ENCODE measurements at places on chromosomes 3 and 15. TPM values are rescaled to one million over a fixed set of nuclear protein-coding genes. Genes with fewer than 3 reads are reported as not detected.
A peak's percentile ranks its signal among the peaks of the same experiment; 100 is the strongest.

- H3K27ac ChIP-seq, result peak overlapping the region; percentile 71
- no peaks in the 10 kb centered on the region for H3K36me3 ChIP-seq
- DNase-seq, result no peak
- peaks cover 22% of the 10 kb centered on the region for H3K4me1 ChIP-seq
- no peaks in the 10 kb centered on the region for H3K27me3 ChIP-seq
Observed at GRCh38 chr15:90035095-90035839, 34.1 kb downstream of the ZNF710 start.

- H3K27ac ChIP-seq, result peak overlapping the region; percentile 95
- H3K4me1 ChIP-seq, result peaks cover 11% of the 10 kb centered on the region
Observed at GRCh38 chr3:194140520-194141414, 4.8 kb downstream of the HES1 start.

- H3K27me3 ChIP-seq, result no peaks in the 10 kb centered on the region
- no peak overlapping the region for H3K27ac ChIP-seq
- H3K4me1 ChIP-seq, result no peaks in the 10 kb centered on the region
- H3K36me3 ChIP-seq, result no peaks in the 10 kb centered on the region
- no peak overlapping the region for H3K4me3 ChIP-seq
- DNase-seq, result no peak
Observed at GRCh38 chr3:127710155-127710941, 37.6 kb downstream of the ABTB1 start.

DNA sequence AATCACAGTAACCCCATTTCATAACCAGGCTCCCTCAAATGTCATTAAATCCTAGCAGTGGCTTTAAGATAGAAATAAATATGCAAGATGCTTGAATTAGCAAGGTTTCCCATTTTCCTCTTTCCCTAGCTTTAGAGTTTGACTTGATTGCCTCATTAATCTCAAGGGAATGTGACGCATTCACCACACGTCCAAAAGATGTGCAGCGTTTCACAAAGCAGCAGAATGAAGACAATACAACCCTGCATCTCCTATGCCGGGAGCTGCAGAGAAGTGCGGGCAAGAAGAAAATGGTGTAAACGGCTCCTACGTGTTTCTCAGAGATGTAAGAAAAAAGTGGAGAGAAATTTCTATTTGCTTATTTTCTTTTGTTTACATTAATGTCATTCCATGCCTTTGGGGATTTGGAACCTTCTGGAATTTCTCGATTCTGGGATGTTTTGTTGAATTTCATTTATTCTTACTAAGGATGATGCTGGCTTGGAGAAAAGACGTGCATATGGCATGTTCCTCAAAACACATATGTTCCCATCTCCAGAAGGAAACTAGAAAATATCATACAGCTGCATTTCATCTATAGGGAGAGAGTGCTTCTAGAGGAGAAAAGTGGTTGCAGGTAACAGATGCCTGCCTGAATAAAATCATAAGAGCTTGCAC lies 27.8 kb upstream of the FRMD4B start:
- peaks cover 6% of the 10 kb centered on the region for H3K4me1 ChIP-seq
- H3K27me3 ChIP-seq, result no peaks in the 10 kb centered on the region
- no peak overlapping the region for H3K27ac ChIP-seq

DNA sequence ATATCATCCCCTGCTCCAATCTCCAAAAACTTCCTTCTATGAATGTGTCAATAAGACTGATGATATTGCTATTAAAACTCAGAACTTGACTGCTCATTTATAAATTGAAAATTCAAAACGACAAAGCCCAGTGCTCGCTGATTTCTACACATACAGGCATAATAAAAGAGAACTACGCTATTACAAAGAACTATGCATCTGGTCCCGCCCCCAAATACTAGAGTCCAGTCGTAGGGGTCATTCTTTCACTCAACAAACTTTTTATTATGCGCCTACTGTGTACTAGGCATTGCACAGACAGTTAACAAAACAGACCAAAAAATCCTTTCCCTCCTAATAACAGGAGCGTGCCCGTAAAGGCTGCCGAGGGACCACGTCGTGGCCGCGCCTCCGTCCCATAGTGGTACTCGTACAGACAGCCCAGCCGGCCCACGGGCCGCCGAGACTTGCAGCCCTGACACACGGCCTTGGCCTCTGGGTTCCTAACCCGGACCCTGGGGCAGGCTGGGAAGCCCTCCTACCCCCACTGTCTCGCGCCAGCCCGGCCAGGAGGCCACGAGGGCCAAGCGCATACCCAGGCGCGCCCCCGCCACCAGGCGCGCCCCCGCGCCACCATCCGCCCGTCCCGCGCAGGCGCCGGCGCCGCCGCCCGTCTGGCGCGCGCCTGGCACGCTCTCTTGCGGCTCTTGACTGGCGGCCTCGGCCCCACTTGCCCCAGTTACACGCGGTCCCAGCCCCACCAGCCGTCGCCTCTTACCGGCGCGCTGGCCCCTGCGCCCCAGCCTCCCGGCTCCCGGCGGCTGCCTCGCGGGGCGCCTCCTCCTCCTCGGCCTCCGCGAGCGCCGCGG lies 757 bp downstream of the AVEN start:
- peak; percentile 86 for DNase-seq

DNA sequence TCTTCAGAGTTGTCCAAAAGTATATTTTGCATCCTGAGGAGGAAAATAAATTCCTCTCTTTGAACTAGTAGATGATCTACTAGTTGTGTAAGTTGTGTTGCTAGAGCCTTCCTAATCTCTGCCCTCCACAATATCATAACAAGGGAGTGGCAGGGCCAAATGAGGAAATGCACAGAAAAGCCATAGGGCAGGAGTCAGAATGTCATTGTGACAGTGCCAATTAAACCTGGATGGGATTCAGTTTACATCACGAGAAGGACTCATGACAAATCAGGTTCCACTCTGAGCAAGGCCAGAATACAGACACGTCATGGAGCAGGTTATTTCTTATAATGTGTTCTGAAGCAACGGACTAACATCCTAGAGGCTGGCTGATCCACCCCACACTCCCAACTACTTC lies 483.2 kb downstream of the CNTN6 start:
- H3K36me3 ChIP-seq, result no peaks in the 10 kb centered on the region
- no peaks in the 10 kb centered on the region for H3K4me1 ChIP-seq
- no peak overlapping the region for H3K27ac ChIP-seq
- no peaks in the 10 kb centered on the region for H3K27me3 ChIP-seq
- no peak for DNase-seq

DNA sequence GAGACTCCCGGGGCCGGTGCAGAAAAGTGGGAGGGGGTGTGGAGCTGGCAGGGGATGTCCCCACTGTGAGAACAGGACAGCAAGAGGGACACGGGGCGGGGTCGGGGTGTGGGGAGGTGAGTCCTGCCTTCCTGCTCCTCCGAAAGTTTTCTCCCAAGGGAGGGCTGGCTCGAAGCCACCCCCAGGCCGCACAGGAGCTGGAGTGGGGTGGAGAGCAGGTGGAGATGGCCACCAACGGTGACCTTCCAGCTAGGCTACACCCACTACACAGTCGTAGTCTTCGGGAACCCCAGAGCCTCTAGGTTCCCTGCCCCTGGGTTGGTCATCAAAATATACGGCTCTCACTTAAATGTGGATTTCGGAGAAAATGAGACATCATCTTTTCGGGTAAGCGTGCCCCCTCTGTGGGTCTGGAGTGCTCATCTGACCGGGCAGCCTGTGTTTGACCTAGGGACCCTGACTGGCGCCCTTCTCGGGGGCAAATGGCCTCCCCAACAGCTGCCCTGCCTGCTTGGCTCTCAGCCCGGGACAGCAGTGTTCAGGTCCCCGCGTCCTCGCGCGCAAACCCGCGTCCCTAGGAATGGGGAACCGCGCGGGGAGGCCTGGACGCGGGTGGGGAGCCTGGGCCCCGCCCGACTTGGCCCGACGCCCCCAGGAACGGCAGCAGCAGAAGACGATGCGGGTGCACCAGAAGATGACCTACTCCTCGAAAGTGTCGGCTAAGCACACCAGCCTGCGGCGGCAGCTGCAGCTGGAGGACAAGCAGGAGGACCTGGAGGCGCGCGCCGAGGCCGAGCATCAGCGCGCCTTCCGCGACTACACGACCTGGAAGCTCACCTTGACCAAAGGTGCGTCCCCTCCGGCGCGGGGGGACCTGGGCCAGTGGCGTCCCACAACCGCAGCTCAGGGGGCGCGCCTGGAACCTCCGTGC lies 21.2 kb downstream of the CFAP100 start:
- no peaks in the 10 kb centered on the region for H3K4me1 ChIP-seq
- H3K27me3 ChIP-seq, result no peaks in the 10 kb centered on the region
- DNase-seq, result no peak
- no peak overlapping the region for H3K27ac ChIP-seq
- no peaks in the 10 kb centered on the region for H3K36me3 ChIP-seq

DNA sequence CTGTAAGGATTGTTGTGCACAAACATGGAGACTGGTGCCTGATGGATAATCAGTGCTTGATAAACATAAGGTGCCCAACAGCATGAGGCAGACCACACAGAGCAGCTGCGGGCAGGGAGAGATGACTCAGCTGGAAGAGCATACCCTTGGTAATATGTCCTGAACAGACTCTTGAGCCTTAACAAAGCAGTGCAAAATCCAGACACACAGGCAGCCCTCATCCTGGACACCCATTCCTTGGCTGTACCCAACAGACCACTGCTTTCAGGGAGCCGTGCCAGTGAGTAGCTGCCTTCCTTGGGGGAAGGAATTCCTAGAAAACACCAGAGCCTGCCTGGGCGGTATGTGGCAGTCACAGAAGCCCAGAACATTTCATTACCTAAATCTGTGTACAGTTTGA lies 156.2 kb downstream of the CLSTN2 start:
- no peaks in the 10 kb centered on the region for H3K4me1 ChIP-seq
- H3K27me3 ChIP-seq, result no peaks in the 10 kb centered on the region
- H3K27ac ChIP-seq, result no peak overlapping the region
- DNase-seq, result no peak
- no peak overlapping the region for H3K4me3 ChIP-seq

GRCh38 chr3:127422663-127423375 lies 135.0 kb upstream of the PRR20G start:
- H3K27me3 ChIP-seq, result no peaks in the 10 kb centered on the region
- H3K4me3 ChIP-seq, result no peak overlapping the region
- no peaks in the 10 kb centered on the region for H3K4me1 ChIP-seq
- H3K36me3 ChIP-seq, result no peaks in the 10 kb centered on the region

DNA sequence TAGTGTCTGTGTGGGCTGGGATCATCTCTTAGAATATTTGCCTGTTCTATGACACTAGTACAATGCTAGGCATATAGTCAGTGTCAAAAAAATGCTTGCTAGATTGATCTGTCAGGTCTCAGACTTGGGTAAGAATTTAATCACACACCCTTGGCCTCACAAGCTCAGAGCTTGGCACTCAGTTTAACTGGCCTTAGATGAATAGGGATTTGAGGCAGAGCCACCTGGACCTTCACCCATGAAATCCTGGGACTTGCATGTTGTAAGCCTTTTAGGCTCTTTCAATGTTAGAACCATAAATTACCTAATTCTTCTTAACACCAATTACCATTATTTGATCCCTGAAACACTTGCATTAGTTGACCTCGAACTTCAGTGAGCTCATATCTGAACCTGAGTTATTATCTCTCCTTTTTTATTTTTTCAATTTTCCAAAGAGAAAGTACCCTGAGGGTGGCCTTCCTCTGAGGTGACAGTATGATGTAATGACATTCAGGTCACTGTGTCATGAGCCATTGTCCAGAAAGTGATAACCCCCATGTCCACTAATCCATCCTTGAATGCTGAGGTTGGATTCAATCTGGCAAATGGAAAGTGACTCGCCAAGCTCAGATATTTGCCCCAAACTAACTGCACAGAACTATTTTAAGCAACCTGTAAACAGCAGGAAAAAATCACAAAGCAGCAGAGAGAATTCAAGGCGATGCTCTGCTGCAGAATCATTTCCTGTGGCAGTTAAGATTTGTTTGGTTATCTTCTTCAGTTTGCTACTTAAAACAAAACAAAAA lies 615.2 kb upstream of the NR2F2 start:
- no peaks in the 10 kb centered on the region for H3K27me3 ChIP-seq
- DNase-seq, result no peak
- H3K4me3 ChIP-seq, result no peak overlapping the region
- H3K27ac ChIP-seq, result peak overlapping the region; percentile 35

DNA sequence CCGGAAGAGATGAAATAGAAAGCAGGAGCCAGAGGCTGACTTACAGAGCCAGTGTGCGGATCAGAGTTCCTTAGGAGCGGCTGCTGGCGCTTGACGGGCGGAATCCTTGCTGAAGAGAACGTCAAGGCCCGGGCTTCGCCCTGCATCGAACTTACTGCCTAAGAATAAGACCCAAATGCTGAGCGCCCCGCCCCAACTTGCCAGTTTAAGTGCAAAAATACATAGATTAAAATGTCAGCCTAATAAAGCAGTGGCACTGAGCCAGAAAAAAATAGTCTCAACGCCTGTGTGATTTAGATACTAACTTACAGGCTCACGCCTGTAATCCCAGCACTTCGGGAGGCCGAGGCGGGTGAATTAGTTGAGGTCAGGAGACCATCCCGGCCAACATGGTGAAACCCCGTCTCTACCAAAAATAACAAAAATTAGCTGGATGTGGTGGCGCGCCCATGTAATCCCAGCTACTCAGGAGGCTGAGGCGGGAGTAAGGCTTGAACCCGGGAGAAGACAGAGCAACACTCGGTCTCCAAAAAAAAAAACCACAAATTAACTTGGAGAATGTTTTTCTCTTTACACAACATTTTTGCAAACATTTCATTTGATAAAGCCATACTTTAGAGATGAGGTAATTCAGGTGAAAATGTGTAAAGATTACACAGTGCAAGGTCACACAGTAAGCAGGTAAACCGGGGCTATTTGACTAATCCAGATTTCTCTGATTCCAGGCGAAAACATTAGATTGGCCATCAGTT lies 1.2 kb upstream of the UBP1 start:
- H3K36me3 ChIP-seq, result no peaks in the 10 kb centered on the region
- no peaks in the 10 kb centered on the region for H3K27me3 ChIP-seq
- peak overlapping the region; percentile 97 for H3K27ac ChIP-seq
- DNase-seq, result no peak

The REC114 gene
- not detected for total RNA-seq

The SAXO2 gene
- total RNA-seq, result 3.2 TPM

The OSTN gene
- total RNA-seq, result not detected

The ARNT2 gene
- total RNA-seq, result 38.2 TPM

The PARP15 gene
- 4.9 TPM for total RNA-seq

Data from kidney (tissue), 22 donors.